ENCODE measurements at places on chromosomes 3 and 15.

DNA sequence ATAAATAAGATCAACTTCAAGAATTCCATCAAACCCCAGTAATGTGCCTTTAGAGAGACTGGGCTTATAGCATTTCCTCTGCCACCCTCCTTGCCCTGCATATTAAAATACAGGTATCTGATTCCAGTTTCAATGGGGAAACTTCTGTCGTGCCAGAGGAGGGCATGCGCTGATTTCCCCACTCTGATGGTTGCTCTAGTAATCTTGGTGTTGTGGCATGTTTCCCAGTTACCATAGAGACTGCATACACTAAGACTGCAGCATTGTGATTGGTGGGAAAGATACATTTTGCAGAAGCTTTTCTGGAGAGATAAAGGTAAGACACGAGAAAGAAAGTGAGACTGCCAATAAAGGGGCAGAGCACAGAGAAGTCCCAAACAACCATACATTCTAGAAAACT, 225.6 kb downstream of the TIGIT start:
- DNase-seq, result no peak

DNA sequence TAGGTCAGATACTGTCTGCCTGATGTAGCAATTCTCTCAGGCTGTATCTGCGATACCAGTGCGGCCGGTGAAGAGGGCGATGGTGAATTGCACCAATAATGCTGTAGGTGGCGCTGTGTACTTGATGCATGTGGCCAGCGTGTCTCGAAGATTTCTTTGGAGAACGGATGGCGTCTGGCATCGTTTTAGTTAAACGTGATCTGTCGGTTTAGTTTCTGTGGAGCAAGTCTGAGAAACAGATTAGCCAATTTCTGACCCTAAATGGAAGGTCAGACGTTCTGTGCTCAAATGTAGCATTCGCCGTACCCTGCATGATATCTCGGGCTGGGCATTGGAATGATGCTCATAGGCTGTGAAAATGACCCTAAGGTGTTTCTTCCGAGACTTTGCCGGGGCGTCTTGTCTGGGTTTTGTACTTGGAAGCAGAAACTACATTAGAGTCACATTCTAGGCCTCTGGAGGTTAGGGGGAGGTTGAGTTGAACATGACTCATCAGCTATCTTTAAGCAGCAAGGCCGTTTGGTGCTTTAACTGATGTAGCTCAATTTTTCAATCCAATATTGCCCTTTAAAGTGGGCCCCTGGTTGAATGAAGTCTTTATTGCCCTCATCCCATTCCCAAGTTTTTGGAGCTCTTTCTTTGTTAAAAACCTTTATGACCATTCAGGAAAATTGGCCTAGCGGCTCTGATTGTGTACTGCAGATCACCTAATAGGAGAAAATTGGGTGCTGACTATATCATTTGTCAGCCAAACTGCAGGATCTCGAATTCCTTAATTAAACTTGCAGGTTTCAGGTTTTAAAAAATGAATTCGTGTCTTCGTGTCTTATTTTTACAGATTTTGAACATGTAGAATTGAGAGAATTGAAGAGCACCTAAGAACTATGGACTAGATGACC, 80.0 kb downstream of the SQOR start:
- DNase-seq, result no peak

DNA sequence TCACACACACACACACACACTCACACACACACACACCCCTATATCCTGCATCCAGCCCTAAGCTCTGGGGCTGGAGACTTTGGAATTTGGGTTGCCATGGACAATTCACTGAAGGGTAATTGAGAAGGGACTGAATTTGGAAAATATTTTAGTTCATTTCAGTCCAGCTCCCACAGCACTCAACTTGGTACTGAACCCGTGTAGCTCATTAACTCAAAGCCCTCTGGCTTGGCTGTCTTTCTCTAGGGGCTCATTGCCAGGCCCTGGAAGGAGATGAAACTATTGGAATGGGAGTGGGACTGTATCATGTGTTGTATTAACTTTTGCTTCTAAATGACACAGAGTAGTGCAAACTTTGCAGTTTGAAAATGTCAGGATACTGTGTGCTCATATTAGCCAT, 157.3 kb downstream of the EPHB1 start:
- DNase-seq, result no peak

- DNase-seq, result no peak
Observed at GRCh38 chr3:38609386-38610111, 39.9 kb downstream of the SCN5A start.

DNA sequence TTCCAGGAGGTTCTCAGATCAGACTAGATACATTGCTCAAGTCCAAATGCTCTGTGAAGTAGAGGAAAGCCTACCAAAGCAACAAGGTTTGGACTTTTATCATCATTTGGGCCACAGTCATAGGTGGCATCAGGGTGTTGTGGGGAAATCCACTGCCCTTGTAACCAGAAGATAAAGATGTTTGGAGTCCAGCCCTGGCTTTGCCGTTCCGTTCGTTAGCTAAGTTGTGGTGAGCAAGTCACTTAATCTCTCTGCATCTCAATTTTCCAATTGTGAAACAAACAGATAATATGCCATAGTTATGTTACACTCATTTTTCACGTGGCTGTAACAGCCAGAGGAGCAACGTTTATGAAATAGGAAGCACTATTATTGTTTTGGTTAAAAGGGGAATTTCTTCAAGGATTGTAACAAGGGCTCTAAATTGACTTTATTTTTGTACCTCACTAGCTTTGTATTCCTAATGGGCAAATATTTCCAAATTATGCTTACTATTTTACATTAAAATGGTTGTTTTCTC, 125.6 kb downstream of the CD47 start:
- DNase-seq, result no peak

GRCh38 chr3:23324745-23325144, 121.6 kb downstream of the UBE2E2 start:
- DNase-seq, result no peak

- peak; percentile 66 for DNase-seq
Observed at GRCh38 chr3:175619369-175619768, 760.2 kb downstream of the NAALADL2 start.

DNA sequence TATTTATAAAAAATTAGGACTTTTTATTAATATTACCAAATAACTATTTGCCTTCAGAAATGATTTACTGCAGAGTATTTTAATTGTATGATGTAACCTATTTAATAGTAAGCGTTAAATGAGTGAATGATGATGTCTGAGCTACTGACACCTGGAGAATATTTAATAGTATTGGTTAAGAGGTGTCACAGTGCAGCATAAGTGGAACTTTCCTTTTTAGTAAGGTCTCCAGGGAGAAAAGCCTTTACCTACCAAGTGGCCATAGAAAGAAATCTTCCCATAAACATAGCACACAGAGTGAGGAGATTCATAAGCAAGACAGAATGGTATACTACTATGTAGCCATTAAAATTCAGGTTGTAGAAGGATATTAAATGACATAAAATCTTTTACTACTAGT, 441.7 kb downstream of the TBL1XR1 start:
- no peak for DNase-seq

- no peak for DNase-seq
Observed at GRCh38 chr3:149702691-149703441, 45.0 kb upstream of the WWTR1 start.

DNA sequence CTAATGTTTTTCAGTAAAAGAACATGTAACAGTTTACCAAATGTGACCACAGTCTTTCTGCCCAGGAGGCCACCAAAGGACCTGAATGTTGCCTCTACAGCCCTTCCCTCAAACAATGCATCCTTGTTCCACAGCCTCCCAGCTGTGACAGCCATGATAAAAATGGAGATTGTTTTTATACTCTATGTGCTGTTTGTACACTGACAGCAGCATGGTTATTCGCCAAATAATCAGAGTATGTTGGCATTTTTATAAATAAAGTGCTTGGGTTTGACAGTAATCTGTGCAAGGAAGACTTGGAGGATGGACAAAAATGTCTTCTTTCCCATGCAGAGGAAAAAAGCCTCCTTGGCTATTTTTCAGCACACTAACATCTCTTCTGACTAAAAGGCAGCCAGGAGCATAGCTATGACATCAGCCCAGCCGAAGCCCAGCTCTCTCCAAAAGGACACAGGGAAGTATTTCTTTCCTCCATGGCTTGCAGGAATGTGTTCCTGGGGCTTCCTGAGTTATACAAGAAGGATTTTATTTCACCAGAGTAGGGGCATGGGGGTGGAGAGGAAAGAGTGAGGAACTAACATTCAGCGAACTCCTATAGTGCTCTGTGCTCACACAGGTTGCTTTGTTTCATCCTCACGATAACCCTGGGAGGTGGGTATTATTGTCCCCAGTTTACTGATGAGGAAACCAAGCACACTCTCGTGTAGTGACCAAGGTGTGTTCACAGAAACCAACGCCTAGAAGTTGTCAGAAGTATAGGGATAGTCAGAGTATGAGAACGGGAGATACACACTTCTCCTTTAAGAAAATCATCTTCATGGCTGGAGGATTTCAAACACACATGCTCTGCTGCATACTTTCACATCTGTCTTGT, 339.7 kb downstream of the MECOM start:
- DNase-seq, result no peak

DNA sequence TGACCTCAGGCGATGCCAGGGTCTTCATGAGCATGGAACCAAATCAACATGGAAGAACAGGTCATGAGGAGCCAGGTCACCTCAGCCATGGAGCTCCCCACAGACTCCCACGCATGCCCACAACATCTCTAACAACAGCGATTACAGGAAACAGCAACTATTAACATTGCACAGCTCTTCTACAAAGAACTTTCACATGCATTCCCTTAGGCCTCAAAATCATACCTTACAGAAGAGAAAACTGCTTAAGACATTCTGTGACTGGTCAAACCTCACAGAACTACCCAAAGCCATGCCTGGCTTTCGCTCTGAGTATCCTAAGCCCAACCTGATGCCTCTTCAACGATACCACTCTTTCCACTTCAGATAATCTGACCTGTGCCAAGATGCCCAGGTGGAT, 117.8 kb downstream of the OXNAD1 start:
- no peak for DNase-seq

- no peak for DNase-seq
Observed at GRCh38 chr3:108127301-108127988, 36.6 kb upstream of the CD47 start.

DNA sequence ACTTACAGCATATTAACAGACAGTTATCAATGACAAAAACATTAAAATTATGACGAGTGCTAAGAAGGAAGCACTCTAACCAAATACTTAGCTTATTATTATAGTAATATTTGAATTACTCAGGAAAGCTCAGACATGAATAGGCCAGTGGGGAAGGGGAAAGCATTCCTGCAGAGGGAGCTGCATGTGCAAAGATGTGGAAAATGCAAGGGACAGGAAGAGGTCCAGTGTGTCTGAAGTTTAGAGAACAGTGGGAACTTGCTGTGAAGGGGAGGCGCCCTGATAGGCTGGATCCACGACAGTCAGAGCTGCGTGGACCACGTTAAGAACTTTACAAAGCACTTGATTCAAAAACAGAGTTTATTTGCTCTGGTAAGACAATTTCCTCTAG, 1.2 kb upstream of the SPICE1 start:
- no peak for DNase-seq

- DNase-seq, result no peak
Observed at GRCh38 chr3:126961791-126962461, 21.0 kb upstream of the PLXNA1 start.

DNA sequence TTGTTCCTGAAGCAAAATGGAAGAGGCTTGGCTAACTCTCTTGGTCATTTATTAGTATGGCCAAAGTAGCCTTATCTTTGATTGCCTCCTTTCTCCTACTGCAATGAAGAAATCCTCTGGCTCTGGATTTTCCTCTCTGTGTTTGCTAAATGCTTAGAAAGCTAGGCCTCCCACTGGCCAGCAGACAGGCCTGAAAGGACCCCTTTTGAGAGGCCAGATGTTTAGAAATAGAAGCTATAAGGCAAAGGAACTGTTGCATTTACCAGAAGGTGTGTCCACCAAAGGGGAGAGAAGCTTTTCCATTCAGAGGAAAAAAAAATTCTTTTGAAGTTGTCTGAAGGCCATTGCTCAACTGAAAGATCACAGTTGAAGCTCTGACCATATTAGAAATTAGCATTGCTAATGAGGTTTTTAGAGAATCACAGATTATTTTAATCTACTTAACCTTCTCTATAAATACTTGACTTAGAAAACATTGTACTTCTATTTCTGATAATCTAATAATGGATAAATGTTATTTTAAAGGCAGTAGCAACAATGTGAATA, 160.8 kb downstream of the SYNPR start:
- DNase-seq, result no peak

DNA sequence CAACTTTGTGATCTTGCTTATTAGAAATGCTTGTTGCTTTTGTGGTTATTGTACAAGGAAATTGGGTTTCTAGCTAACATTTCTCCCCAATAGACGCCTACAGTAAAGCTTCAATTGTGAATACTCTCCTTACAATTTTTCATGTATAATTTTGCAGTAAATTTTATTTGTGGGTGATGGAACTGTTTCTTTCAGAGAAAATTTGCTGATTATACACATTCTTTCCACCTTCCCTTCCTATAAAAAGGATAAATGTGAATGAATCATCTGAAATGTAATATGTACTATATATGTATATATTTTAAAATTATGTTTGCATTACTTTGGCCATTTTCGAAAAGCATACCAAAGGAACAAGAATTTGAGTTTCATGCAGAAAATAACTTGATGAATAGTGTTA, 162.7 kb upstream of the CRBN start:
- no peak for DNase-seq

- DNase-seq, result no peak
Observed at GRCh38 chr15:38090678-38091077, 156.2 kb downstream of the TMCO5A start.

- DNase-seq, result no peak
Observed at GRCh38 chr3:183513046-183513706, 42.3 kb downstream of the KLHL6 start.

- no peak for DNase-seq
Observed at GRCh38 chr15:55255714-55256113, 33.9 kb downstream of the RAB27A start.

DNA sequence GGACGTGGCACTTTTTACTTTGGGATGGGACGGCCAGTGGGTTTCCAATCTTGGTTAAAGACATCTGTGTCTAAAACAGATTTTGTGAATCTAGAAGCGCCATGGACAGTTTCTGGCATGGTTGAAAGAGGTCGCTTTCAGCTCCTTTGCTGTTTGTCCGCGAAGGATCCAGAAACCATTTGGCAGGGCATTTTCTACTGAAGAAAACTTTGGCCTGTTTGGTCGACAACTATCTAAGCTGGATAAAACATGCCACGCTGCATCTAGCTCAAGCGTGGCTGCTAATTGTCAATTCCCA, 730 bp upstream of the RORA start:
- DNase-seq, result no peak

DNA sequence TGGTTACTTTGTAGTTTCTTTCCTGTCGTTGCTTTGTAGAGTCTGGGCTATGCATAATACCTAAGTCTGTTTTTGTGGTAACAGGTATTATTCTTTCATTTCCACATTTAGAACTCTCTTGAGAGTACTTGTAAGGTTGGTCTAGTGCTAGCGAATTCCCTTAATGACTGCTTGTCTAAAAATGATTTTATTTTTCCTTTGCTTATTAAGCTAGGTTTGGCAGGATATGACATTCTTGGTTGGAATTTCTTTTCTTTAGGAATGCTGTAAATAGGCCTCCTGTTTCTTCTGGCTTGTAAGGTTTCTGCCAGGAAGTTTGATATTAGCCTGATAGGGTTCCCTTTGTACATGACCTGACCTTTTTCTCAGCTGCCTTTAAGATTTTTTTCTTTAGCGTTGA, 70.1 kb upstream of the SGO1 start:
- no peak for DNase-seq

Data from DMS79 (cell line).